Globus pallidus (tissue), 1 donor: ENCODE measurements at places on chromosomes 12 and 14.

GRCh38 chr12:29869946-29870345, 86.2 kb upstream of the TMTC1 start:
- no peak for DNase-seq

DNA sequence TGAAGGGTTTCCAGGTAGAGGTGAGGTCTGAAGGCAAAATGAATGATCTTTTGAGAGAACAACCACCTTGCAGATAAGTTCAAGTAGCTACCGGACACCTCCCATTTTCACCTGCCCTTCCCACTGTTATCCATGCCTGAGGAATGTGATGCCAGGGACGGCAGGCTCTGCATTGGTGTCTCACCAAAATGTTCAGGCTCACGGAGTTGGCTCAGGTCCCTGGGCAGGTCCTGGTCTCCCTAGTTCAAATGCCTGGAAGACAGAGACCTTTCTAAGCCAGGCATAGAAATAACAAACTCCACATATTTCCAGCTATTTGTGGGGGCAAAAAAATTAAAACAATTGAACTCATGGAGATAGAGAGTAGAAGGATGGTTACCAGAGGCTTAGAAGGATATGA, 36.0 kb downstream of the TMEM63C start:
- DNase-seq: no peak

DNA sequence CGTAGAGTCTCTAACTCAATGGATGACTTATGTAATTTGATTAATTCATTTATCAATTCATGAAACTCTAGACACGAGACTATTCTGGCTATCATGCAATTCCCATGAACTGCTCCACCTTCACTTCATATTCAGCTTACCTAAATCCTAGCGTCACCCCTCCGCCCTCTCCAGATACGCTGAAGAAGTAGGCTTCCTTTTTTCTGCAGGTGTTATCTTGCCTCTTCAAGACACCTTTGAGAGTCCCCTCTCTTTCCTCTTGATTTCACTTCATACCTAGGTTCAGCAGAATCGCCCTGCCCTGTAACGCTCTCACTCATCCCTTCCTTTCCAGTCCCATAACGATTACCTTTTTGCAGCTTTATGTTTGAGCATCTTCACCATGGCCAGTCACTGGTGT, 4.0 kb upstream of the RNASE4 start:
- DNase-seq: no peak

DNA sequence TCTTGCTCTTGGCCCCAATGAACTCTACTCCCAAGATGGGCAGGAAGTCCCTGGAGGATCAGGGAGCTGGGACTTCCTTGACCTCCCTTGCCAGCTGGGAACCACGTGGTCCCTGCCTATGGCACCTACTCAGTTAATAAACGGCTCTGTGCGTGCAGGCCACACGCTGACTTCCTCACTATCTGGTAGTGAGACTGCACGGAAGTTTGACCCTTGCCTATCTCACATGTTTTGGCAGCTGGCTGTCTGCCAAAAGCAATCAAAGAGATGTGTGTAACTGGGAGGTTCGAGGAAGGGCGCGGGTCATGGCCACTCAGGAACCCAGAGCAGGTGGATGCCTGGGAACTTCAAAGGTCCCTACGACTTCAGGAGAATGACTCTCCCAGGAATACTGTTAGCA, 57.9 kb downstream of the RFLNA start:
- no peak for DNase-seq

DNA sequence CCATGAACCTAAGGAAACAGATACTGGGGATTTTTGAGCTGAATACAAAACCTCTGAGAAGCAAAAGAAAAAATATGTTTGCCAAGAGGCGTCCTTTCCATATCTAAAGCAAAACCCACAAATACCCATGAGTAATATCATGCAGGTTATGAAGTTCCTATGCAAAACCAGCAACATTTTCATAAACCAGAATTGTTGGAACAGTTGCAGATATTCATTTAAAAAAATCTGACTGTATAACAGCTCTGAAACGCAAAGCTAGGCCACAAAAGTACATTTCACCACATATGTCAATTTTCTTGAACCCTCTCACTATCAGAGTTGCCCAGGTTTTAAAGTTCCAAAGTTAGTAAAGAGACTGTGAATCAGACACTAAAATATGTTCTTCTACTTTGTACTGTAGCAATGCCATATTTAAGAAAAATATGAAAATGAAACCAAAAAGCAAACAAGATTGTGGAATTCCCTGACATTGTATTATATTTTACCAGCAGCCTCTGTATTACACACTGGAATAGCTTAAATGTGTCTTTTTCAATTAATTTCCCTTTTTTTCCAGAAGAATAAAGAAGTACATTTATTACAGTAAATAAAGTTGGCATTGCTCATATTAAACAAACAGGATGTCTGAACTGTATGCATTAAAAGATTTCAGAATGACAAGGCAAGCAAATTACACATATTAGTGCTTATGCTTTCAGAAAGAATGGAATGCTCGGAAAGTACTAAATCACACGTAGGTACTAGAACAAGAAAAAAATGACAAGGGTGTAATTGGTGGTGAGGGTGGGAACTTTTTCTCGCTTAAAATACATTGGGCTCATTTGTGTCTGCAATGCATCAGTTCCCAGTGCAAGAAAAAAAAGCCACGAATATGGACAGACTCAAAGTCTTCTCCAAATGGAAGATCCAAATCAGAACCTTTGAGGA, 33.6 kb upstream of the HIF1A start:
- no peak for DNase-seq

DNA sequence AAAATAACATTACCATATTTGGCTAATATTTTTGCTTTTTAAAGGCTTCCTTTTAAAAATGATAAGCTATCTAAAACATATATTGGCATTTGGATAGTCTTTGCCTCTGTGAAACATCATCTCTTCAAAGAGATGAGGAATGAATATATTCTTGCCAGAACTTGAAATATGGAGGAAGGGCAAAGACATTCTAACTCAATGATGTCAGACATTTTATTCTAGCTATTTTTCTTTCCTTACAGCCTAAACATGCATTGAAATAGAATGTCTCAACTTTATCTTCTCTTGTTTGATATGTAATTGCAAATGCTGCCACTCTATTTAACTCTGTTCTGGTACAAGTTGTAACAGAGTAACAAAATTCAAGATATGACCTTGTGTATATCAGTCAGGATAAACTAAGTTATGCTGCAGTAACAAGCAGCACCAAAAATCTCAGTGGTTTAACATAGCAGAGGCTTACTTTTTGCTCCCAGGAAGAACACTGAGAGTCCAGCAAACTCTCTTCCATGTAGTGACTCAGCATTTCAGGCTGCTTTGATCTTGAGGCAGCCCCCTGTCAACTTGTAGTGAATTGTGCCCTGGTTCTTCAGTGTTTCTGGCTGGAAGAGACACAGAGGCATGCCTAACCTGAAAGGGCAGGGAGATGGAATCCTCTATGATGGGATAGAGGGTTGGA, 11.0 kb downstream of the IRAK3 start:
- no peak for DNase-seq

DNA sequence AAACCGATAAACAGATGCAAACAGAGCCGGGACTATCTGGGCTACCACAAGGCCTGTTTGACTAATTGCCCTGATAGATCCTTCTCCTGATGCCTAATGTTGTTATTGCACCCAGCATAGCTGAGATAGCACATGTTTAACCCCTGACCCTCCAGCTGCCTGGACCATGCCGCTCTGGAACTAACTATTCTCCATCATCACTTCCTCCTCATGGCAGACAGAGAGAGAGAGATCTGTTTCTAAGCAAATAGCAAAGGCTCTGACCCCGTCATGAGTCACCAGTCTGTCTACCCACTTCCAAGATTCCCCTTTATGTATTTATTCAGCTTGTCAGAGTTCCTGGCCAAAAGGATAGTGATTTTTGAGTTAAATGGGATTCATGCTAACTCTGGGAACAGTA, 58.2 kb upstream of the FLRT2 start:
- DNase-seq: no peak

DNA sequence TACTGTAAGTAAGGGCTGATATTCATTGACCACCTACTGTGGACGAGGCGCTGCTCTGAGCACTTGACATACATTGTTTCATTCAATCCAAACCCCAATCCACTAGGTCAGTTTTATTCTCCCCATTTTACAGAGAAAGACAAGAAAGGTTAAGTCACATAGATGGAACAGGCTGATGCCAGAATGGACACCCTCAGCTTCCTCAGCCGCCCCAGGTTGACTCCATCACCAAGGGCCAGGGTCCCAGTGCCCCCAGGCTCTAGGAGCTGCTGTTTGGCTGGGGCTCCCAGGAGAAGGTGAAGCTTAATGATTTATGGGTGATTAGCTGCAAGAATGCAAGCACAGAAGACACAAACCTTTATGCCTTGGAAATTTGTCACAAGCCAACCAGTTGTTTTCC, 671 bp upstream of the AQP2 start:
- no peak for DNase-seq

GRCh38 chr14:105386581-105387529, 11.5 kb upstream of the TEX22 start:
- DNase-seq: no peak

- DNase-seq: peak; percentile 31
These were observed at the start of gene ACOT6 for GRCh38 chr14:73612339-73613045. Gene ACOT6, plus strand, starts transcription at chr14:73612517. Its CDS starts 55 bp downstream, at chr14:73612572.

GRCh38 chr14:30525833-30526232, 33.1 kb upstream of the G2E3 start:
- DNase-seq: no peak

DNA sequence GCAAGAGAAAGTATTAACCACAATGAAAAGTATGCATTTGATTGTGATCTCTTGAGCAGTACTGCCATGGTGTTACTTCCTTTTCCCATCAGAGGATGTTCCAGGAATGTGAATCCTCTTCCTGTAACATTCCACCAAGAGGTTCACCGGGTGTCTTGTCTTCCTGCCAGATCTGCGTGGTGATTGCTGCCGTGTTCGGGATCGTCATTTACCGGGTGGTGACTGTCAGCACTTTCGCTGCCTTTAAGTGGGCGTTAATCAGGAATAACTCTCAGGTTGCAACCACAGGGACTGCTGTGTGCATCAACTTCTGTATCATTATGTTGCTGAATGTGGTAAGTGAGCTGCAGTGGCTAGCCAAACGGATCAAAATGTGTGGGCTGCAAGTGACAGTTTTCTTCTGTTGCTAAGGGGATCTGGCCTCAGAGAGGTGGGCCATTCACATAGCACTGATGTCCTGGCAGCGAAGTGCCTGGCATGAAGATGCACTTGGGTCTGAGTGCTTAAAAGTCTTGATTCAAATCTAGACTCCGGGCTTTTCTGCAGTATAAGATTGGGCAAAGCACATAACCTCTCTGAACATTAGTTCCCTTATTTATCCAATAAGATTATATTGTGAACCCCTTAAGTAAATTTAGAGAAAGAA, 123.4 kb downstream of the SLC5A8 start:
- no peak for DNase-seq

- DNase-seq: peak; percentile 49
These were observed 2.7 kb downstream of the TGFB3 start for GRCh38 chr14:75979071-75979571.

DNA sequence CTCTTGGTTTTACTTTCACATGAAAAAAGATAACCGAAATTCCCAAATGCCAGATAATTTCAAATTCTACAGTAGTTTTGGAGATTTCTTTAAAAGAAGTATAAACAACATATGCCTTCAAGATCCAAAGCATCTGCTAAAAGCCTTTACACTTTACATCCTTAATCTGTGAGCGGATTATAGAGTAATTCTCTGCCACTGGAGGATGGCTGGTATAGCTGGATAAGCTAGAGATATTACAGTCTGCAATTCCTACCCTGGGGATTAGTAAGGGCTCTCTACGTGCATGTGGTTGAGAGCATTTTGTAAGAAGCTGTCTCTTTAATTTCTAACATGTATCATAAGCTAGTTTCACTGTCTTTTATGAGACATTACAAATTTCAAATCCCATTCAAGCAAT, 240.3 kb upstream of the HMGA2 start:
- DNase-seq: no peak

- DNase-seq: peak; percentile 70
These were observed 150.3 kb upstream of the ARHGAP5 start for GRCh38 chr14:31926652-31927347.

- DNase-seq: no peak
These were observed 305.8 kb downstream of the RGS6 start for GRCh38 chr14:72237722-72238666.

GRCh38 chr14:51014625-51015024, 70.3 kb upstream of the PYGL start:
- no peak for DNase-seq

DNA sequence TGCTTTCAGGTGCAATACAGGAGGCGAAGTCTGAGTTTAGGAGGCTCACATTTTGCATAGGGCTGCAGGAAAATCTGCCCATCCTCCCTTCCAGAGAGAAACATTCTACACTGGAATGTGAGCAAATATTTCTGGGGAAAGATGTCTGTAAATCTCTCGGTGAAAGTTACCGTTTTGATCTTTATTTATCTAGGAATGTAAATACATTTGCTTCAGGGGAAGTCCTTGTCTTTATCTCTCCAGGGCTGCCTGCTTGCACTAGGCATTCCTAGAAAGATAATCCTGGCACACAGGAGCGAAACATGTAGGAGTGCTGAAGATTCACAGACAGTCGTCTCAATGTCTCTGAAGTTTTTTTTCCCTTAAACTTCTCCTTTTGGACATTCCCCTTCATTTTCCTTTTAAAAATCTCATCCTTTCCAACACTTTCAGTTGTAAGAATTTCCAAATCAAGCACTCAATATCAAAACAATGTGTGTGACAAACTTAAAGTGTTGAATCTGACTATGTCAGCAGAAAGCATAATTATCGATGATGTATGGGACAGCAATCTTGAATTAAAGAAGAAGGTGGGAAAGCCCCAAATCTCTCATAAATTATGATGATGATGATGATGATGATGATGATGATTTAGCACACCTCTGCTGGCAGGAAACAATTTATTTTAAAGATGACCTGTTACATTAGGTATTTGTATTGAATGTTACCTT, 113.4 kb upstream of the RESF1 start:
- no peak for DNase-seq

DNA sequence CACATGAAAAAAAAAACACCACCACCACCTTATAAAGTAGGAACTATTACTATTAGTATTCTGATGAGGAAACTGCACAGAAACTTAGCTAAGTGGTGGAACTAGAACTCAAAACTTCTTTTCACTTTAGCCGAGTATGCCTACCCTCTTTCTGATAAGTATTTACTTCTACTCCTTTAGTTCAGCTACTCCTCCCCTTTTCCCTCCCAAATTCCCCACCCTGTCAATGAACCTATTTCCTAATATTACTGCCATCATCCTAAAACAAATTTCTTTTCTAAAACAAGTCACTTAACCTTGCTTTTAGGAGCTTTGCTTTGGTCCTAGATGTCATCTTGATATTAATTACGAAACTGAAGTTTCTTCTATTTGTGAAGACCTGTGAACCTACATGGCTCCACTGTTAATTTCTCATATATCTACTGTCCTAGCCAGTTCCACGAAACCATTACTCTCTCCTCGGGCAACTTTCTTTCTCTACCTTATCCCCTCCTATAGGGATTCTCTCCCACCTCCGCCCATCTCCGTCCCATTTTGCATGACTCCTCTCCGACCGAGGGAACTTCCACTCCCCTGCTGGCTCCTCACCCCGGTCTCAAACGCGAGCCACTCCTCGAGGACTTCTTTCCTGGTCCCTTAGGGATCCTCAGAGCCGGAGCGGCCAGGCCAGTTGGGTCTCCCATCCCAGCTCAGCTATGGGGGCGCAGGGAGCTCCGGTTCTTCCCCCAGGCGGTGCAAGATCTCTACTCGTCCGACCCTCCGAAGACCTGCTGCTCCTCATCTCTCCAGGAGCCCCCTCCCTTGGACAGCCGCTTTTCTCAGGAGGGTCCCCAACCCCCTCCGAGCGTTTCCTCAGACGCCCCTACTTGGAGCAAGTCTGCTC, 1.1 kb downstream of the NUMB start:
- no peak for DNase-seq

GRCh38 chr12:90510948-90511347, 444.0 kb downstream of the CCER1 start:
- DNase-seq: no peak
